ENCODE measurements at places on chromosomes 1 and 21. TPM values are rescaled to one million over a fixed set of nuclear protein-coding genes. Genes with fewer than 3 reads are reported as not detected.
A peak's percentile ranks its signal among the peaks of the same experiment; 100 is the strongest.

GRCh38 chr1:12031039-12031980 is 12.0 kb downstream of the MIIP start:
- DNase-seq: no peak
- H3K27ac ChIP-seq: no peak overlapping the region
- no peak overlapping the region for H3K4me3 ChIP-seq
- H3K36me3 ChIP-seq: peaks cover 15% of the 10 kb centered on the region

DNA sequence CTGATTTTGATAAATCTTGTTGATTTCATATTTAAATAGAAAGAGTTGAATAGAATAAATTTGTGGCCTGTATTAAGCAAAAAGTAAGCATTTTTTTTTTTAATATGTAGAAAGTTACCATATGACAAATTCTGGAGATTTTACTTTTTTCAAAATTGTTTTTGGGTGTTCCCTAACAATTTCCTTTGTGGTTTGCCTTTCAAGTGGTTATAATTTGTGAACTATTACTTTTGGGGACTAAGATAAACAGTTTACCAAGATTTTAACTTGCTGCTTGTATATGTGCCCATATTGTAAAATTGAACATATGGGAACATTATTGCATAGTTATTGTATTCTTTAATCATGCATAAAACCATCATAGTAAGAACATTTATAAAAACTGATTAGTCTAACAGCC is 34.6 kb downstream of the SLC30A7 start:
- no peaks in the 10 kb centered on the region for H3K27me3 ChIP-seq
- no peak for DNase-seq
- peaks cover 17% of the 10 kb centered on the region for H3K36me3 ChIP-seq
- no peak overlapping the region for H3K27ac ChIP-seq
- H3K4me1 ChIP-seq: no peaks in the 10 kb centered on the region
- H3K4me3 ChIP-seq: no peak overlapping the region

DNA sequence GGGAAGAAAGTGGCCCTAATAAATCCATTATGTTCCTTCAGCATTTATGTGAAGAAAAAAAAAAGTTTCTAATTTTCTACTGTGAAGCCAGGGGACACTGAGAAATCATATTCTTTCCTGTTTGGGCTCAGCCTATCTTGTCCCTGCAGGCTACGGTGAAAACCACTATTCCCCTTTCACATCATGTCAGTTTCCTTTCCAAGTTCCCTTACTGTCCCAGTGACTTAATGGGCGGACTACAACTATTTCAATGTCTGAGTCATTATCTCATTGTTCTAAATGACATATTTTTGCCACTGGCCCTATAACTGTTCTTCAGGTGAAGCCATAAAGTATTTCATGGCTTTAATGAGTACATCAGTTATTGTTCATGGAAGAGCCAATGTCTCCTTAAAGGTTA is 71.3 kb upstream of the BEND5 start:
- DNase-seq: no peak
- no peak overlapping the region for H3K27ac ChIP-seq
- no peak overlapping the region for H3K4me3 ChIP-seq

DNA sequence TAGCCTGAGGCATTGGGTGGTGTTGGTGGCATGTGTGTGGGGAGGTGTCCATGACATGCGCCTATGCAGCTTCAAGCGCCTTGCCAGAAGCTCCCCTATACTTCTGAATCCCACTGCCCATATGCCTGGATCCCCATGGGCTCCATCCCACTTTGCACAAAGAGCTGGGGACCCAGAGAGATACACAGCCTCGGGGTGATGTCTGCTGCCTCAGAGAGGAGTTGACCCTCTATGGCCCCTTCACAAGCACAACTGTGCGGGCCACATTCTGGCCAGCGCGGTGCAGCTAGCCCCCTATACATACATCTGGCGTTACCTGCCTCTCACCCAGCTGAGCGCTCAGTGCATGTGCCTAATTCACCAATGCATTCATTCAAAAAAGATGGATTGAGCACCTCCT is 9.6 kb upstream of the PTPRF start:
- no peak overlapping the region for H3K4me3 ChIP-seq
- H3K36me3 ChIP-seq: no peaks in the 10 kb centered on the region
- no peak for DNase-seq
- H3K27ac ChIP-seq: no peak overlapping the region

GRCh38 chr1:1197551-1198422 is 8.6 kb downstream of the TNFRSF18 start:
- H3K27me3 ChIP-seq: no peaks in the 10 kb centered on the region
- H3K36me3 ChIP-seq: no peaks in the 10 kb centered on the region

- no peak overlapping the region for H3K4me3 ChIP-seq
- H3K27ac ChIP-seq: no peak overlapping the region
- H3K36me3 ChIP-seq: no peaks in the 10 kb centered on the region
- H3K4me1 ChIP-seq: peaks cover 3% of the 10 kb centered on the region
- DNase-seq: no peak
Observed at GRCh38 chr1:205481629-205482151, 22.8 kb upstream of the CDK18 start.

GRCh38 chr1:143680304-143680703 is 291.5 kb downstream of the FAM72C start:
- DNase-seq: no peak
- no peak overlapping the region for H3K4me3 ChIP-seq
- H3K36me3 ChIP-seq: no peaks in the 10 kb centered on the region
- H3K27me3 ChIP-seq: no peaks in the 10 kb centered on the region
- no peak overlapping the region for H3K27ac ChIP-seq

GRCh38 chr1:98437011-98437410 is 224.5 kb upstream of the SNX7 start:
- no peak overlapping the region for H3K4me3 ChIP-seq
- no peaks in the 10 kb centered on the region for H3K36me3 ChIP-seq
- no peak overlapping the region for H3K27ac ChIP-seq
- no peak for DNase-seq
- H3K27me3 ChIP-seq: no peaks in the 10 kb centered on the region
- peaks cover 8% of the 10 kb centered on the region for H3K4me1 ChIP-seq

GRCh38 chr1:44609768-44610526 is 64.3 kb downstream of the TMEM53 start:
- peaks cover 40% of the 10 kb centered on the region for H3K27me3 ChIP-seq
- H3K36me3 ChIP-seq: no peaks in the 10 kb centered on the region
- DNase-seq: no peak
- no peak overlapping the region for H3K27ac ChIP-seq
- no peak overlapping the region for H3K4me3 ChIP-seq
- no peaks in the 10 kb centered on the region for H3K4me1 ChIP-seq

DNA sequence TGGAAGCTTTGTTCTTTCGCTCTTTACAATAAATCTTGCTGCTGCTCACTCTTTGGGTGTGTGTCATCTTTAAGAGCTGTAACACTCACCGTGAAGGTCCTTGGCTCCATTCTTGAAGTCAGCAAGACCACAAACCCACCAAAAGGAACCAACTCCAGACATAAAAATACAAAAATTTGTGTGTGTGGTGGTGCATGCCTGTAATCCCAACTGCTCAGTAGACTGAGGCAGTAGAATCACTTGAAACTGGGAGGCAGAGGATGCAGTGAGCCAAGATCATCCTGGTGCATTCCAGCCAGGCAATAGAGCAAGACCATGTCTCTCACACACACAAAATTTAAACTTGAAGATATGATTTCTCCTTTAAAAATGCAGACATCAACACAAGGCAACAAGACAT is 1431.7 kb upstream of the B3GALT2 start:
- H3K4me1 ChIP-seq: peaks cover 5% of the 10 kb centered on the region
- no peak overlapping the region for H3K27ac ChIP-seq
- no peak for DNase-seq
- no peaks in the 10 kb centered on the region for H3K27me3 ChIP-seq
- H3K36me3 ChIP-seq: no peaks in the 10 kb centered on the region

- H3K4me1 ChIP-seq: no peaks in the 10 kb centered on the region
- H3K36me3 ChIP-seq: no peaks in the 10 kb centered on the region
- no peak for DNase-seq
- no peak overlapping the region for H3K4me3 ChIP-seq
- H3K27me3 ChIP-seq: peaks cover 19% of the 10 kb centered on the region
Observed at GRCh38 chr1:223525957-223526356, 132.7 kb downstream of the CCDC185 start.

DNA sequence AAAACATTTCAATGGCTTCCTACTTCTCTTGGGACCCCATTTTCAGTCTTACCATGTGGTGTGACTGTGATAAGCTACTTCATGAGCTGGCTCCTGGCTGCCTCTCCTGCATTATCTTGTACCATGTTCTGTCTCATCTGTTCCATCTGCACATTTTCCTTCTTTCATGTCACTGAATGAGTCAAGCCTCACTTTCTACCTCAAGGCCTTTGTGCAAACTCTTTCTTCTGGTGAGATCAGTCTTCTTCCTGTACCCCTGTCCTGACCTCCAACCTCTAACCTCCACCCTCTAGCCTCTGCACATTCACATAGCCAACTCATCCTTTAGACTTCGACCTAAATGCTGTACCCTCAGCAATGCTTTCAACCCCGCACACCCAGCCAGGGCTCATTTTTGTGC is 9.6 kb upstream of the FAM78B start:
- H3K4me3 ChIP-seq: no peak overlapping the region
- H3K27ac ChIP-seq: no peak overlapping the region
- H3K36me3 ChIP-seq: no peaks in the 10 kb centered on the region
- H3K4me1 ChIP-seq: no peaks in the 10 kb centered on the region
- H3K27me3 ChIP-seq: no peaks in the 10 kb centered on the region
- no peak for DNase-seq

DNA sequence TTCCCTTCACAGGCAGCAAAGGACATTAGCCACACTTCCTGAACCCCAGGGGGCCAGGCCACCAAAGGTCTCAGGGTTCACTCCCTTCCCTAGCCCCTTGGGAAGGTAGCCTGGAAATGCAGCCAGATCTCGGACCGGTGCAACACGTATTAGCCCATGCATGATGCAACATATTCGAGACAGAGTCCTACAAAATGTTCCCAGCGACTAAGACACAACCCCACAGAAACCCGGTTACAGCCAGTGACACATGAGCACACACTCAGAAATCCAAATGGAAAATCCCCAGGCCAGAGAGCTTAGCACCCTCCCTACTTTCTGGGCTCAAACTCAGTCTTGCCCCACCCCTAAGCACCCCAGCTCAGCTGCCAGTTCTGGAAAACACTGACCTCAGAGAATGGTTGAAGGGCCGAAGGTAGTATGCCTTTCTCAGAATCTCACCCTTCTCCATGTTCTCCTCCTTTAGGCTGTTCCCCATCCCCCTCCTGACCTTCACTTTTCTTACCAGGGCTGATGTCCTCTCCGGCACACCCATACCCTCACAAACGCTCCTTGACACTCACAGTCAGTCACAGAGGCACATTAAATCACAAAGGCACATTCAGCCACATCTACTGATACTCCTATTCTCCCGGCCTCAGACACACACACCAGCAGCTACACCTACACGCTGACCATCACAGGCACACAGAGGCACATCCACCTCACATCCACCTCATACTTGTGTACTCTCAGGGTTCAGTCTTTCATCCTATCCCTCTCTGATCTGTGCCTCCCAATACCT is at the start of gene TSPAN1:
Gene TSPAN1, plus strand, starts transcription at position 640 of the 784 bp plus-strand sequence. CDS start 6,021 bp downstream, outside the sequence.
- no peaks in the 10 kb centered on the region for H3K36me3 ChIP-seq
- no peak within 1 kb of the TSS for H3K27ac ChIP-seq
- no peak within 1 kb of the TSS for H3K4me3 ChIP-seq

- no peaks in the 10 kb centered on the region for H3K27me3 ChIP-seq
- no peaks in the 10 kb centered on the region for H3K36me3 ChIP-seq
- H3K4me1 ChIP-seq: peaks cover 11% of the 10 kb centered on the region
- H3K4me3 ChIP-seq: no peak overlapping the region
- no peak overlapping the region for H3K27ac ChIP-seq
Observed at GRCh38 chr1:109248444-109248796, 919 bp upstream of the CELSR2 start.

DNA sequence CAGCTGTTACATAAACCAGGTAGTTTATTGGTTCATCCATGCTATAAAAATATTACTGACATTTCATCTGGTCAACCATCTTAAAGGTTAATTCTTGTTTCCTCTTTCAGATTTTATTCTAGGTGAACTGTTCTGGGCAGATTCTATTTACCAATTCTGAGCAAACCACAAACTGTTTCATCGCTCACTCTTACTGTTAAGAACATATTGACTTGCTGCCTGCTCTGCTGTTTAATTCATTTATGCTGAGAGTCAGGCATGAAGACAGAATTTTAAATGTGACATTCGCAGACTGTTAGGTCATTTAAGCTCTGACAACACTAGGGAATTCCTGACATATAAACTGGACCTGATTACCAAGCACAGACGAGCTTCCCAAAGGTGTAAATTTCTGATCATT is 98.3 kb downstream of the PIGK start:
- no peak overlapping the region for H3K4me3 ChIP-seq
- peaks cover 3% of the 10 kb centered on the region for H3K4me1 ChIP-seq
- no peaks in the 10 kb centered on the region for H3K27me3 ChIP-seq
- DNase-seq: no peak

DNA sequence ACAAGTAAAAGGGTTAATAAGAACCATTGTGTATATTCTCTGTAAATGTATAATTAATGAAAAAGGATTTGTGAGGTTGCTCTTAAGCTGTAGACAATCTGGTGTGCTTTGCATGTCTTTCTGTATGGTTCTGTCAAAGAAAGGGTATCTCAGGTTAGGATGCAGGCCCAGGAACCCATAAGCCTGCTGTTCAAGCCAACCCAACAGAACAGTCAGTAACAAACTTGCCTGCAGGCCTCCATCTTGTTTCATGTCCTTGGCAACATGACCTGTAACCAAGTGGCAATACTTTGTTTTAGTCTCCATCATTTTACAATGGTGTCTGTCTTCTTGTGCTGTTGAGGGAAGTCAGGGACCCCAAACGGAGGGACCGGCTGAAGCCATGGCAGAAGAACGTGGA is 29.2 kb downstream of the CBR1 start:
- no peak for DNase-seq
- peaks cover 23% of the 10 kb centered on the region for H3K27me3 ChIP-seq
- H3K4me1 ChIP-seq: peaks cover 9% of the 10 kb centered on the region

DNA sequence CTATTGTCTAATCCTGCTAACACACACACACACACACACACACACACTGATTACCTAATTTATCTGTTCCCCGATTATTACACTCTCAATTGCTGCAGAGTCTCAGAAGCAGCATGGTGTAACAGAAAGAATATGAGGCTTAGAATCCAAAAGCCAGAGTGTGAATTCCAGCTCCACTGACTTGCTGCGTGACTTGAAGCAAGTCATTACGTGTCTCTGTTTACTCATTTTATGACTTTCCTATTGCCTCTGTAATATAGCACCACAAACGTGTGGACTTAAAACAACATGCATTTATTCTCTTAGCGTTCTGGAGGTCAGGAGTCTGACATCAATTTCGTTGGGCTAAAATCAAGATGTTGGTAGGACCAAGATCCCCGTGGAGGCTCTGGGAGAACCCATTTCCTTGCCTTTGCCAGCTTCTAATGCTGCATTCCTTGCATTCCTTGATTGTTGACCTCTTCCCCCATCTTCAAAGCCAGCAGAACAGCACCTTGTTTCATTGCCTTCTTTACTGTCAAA is 55.9 kb upstream of the ATP5PO start:
- peaks cover 69% of the 10 kb centered on the region for H3K4me1 ChIP-seq
- peak overlapping the region; percentile 36 for H3K27ac ChIP-seq
- peak; percentile 40 for DNase-seq

GRCh38 chr1:2448098-2448445 is 28.0 kb upstream of the PLCH2 start:
- H3K4me3 ChIP-seq: no peak overlapping the region
- peaks cover 60% of the 10 kb centered on the region for H3K4me1 ChIP-seq
- no peaks in the 10 kb centered on the region for H3K36me3 ChIP-seq
- H3K27ac ChIP-seq: peak overlapping the region; percentile 82

LCE3E gene
- total RNA-seq: not detected

ALX3 gene
- not detected for total RNA-seq

CYYR1 gene
- 4.7 TPM for total RNA-seq

CRYBG2 gene
- total RNA-seq: not detected

MACF1 gene
- total RNA-seq: 431 TPM

NFIA gene
- total RNA-seq: 43.3 TPM

Measured in osteocyte (in vitro differentiated cells).